ENCODE measurements at places on chromosomes 1 and 21.

DNA sequence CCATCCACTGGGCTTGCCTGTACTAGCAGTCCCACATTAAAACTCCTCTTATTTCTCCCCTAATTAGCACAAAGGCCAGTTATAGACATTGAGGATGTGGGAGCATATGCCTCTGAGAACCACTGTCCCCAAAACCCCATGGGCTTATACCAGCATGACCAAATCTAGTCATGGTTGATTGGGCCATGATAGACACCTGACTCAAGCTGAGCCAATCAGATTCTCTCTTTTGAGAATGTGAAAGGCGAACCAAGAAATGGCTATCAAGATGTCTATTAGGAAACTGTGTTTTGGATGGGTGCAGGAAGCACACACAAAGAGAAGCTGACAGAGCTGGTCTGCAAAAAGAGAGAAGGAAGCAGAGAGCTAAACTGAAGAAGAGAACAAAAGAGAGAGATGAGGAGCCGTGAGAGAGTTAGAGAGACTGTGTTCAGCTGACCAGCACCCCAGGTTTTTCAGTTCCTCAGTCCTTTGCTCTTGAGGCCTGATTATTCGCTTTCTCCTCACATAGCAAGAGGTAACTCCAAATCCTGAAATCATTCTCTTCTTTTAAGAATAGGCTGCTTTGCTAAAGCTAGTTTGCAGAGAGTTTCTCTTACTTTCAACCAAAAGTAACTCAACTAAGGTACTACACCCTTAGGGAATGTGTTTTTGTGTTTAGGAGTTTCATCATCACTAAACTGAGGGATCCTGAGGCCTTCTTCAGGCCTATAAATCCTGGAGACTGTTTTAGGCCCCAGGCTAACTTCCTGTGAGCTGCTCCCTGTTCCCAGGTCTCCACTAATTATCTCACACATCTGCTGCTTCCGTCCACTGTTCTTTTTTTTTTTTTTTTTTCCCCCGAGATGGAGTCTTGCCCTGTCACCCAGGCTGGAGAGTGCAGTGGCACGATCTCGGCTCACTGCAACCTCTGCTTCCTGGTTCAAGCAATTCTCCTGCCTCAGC is 7.9 kb upstream of the TIPRL start:
- no peak for DNase-seq

DNA sequence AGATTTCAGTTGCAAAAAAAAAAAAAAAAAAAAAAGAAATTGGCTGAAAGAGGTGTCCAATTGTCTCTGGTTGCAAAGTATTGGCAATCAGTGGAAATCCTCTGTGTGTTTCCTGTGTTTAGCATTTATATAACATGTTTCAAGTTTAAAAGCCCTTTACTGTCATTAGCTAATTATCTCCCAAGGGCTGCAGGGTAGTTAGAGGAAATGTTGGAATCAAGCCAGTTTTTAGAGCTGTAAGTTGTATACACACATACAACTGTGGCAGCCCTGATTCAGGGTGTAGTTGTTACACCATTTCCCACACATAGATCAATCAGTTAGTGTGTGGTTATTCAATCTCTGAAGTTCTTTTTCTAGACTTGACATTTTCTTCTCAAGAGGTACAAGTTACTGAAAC is 8.9 kb upstream of the ZNF326 start:
- DNase-seq = no peak

GRCh38 chr1:54574158-54574778 is 26.2 kb downstream of the ACOT11 start:
- no peak for DNase-seq

DNA sequence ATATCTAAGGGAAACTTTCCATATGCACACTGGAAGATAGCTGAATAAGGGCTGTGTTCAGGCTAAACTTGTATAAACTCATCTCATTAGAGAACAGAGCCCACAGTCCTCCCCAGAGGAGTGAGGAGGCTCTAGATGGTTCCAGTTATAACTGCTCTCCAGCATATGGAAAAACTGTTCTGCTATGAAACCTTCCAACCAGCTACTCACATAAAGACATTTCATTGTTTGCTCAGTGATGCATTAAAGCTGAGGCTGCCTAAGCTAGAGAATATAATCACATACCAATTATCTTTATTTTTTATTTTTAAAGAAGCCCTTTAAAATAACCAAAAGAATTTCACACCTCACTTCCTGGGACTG is 13.3 kb downstream of the AHCYL1 start:
- DNase-seq = no peak

GRCh38 chr1:56713112-56713511 is 68.0 kb downstream of the PRKAA2 start:
- no peak for DNase-seq

DNA sequence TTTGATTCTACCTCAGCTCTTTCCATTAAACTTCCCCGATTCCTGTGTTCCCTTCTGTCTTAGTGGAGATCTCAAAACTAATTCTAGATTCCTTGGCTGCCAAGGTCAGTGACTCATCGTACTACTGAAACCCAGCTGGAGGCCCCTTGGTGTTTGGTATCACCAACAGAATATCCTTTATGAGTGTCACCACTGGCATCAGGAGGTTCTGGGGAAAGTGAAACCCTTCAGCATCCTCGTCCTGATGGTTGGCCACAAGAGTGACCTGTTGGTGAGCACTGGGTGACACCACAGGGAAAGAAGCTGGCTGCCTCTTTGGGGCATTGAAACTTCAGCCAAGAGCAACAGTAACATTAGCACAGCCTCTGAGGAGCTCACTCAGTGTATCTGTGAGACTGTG is 9.6 kb downstream of the RAB42 start:
- peak; percentile 40 for DNase-seq

GRCh38 chr1:171334024-171334640 is 20.1 kb downstream of the FMO4 start:
- no peak for DNase-seq
